SK-N-MC (cell line): ENCODE measurements at places on chromosomes 2 and 18.

DNA sequence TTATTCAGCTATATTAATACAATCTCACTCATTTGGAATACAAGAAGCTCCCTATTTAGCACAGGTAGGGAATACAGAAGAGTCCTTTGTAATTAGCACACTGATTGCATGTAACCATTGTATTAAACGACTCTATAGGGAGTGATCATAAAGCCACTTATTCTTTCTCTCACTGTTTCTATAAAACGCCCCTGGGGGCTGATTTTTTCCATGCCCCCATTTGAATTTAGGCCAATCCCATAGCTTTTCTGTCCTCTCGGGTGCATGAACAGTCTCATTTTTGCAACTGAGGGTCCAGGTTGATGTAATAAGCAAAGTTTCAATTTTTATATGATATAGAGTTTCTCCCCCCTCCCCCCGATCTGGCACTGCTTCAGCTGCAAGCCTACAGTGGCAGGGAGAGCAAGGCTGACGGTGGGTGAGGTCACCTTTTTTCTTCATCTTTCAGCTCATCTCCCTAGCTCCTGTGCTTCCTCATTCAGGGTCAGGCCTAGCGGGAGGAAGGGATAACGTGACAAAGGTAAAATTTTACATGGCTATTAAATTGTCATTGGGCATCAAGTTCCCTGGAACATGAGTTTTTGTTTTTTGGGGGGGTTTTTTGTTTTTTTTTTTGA lies 45.7 kb downstream of the GAD1 start:
- DNase-seq, result no peak

DNA sequence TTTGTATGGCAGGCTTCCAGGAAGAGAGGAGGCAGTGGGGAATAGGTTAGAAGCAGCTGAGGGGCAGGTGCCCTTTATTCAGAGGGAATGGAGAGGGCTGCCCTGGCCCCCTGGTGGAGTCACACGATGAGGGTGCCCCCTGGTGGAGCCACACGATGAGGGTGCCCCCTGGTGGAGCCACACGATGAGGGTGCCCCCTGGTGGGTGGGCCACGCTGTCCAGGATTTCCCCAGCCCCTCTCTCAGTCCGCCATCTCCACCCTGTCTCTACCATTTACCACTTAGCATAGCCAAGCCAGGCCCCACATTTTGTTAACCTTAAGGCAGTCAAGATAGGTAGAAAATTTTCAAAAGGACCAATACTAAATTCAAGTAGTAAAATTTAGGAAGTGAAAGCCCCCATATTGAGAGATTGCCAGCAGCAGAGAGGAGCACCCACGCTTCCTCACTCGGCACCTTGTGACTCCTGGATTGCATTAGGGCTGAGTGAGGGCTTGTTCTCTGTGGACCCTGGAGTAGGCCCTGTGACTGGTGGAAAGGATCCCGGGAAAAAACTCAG lies 10.4 kb upstream of the FAM228A start:
- DNase-seq, result no peak

DNA sequence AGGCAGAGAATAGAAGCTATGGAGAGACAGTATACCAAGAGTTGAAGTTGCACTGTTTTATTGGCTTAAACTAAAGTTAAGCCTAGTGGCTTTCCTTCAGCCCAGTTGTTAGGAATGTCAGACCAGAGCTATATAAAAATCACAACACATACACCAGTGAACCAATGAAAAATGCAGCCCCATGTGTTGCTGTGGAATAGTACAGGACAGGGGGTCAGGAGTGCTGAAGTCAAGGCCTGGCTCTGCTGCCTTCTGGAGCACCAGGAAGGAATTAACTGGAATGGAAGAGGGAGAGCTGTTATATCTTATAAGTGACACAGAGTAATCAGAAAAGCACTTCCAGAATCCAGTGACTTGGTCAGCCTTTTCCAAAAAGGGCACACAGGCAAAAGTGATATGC lies 58.9 kb downstream of the OSR1 start:
- DNase-seq, result no peak

DNA sequence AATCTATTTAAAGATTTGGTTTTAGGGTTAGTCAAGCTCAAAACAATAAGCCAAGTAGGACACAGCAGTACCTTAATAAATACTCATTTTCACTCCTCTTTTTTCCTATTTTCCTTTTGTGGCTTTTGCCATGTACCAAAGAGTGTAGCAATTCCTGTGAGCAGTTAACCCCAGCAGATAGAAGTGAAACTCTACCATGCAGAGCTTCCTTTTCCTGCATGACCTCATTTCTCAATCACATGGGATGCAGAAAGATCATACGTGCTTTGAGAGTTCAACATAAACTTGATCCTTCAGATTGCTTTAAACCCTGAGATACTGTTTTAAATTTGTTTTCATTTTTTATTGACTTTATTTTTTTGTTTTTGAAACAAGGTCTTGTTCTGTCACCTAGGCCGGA lies 99.1 kb upstream of the ARHGAP15 start:
- no peak for DNase-seq

GRCh38 chr2:219244789-219245147 lies 476 bp downstream of the GLB1L start:
- DNase-seq, result no peak

DNA sequence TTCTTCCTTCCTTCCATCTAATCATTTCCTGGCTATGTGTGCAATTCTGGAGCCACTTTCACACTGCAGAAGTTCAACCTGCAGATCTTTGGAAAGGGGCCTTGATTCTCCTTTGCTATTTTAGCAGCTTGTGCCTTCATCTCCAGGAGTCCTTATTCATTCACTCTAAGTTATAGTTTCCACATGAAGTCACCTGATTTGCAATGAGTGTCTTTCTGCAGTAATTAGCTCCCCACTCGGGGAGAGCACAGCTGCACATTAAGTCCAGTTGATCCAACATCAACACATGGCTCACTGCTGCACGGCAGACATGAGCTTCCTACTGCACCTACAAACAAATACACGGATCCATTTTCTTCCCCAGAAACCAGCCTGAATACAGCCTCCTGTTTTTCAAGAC lies 323.1 kb upstream of the TNP1 start:
- DNase-seq, result no peak

DNA sequence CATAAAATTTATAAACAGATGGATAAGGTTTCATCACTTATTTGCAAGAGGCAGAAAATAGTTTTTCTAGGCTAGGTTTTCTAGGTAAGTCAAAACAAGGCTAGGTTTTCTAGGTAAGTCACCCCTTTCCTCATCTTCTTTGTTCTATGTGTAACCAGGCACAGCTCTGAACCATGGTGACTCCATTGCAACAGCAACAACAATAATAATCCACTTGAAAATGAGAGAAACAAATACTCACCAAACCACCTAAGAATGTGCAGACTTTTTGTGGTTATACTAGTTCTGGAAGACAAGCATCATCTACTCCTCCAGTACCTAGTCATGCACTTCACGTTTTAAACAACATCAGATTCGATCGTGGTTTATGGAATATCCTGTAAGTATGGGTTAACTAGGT lies 237.4 kb upstream of the ACVR2A start:
- DNase-seq, result no peak

- no peak for DNase-seq
These were observed 217.6 kb upstream of the NRP2 start for GRCh38 chr2:205464681-205465080.

- no peak for DNase-seq
These were observed 618.0 kb upstream of the ZEB2 start for GRCh38 chr2:145137901-145138300.

- DNase-seq, result no peak
These were observed 250.7 kb downstream of the SATB2 start for GRCh38 chr2:199207011-199207410.

DNA sequence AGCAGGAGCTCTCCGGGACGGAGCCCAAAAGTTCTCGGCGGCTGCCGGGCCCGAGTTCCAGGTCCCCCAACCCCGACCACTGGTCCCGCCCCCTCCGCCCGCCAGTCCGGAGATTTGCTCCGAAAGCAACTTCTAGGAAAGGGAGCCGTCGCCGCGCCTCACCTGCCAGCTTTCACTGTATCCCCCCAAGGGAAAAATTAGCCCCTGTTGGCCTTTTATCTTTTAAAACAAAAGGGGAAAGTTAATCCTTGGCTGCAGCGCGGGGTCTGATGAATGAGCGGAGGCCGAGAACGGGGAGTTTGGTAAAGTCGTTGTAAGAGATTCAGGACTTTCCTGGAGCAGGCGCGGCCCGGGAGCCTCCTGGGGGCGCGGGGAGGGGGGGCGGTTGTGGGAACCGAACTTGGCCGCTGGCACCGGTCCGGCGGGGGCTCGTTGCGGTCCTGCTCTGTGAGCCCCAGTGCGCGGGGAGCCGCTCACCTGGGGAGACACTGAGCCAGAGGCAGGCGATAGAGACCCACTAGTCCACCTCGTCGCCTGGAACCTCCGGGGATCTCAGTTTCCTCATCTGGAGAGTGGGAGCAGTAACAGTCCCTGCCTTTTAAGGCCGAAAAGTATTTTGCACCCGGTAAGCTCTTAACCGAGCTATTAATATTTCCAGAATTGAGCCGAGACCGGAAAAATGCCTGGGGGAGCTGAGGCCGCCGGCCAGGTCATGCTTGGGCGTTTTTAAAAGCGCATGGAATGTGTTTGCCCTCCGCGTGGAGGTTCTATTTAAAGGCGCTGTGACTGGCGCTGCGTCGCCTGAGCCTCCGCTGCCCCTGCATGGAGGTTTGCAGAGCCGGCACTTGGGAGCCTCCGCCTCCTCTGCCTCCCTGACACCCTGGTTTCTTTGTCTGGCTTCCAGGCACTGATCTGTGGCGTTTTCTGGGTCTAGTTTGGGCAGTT lies 1.1 kb downstream of the EFHD1 start:
- no peak for DNase-seq

DNA sequence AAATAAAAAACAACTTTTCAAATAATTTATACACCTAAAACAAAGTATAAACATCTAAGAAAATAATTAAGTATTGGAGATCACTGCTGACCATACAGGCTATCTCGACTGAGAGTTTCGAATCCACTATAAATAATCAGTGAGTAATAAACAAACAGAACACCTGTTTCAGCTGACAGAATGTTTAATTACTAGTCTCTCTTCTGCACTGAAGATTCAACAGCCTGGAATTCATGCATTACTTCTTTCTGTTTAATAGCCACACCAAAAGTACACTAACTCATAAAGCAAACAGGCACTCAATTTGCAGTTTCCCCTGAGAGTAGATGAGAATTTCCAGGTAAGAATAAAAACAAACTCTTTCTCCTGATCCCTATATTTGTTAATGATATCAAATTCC lies 138.5 kb downstream of the RBMS1 start:
- DNase-seq, result no peak

DNA sequence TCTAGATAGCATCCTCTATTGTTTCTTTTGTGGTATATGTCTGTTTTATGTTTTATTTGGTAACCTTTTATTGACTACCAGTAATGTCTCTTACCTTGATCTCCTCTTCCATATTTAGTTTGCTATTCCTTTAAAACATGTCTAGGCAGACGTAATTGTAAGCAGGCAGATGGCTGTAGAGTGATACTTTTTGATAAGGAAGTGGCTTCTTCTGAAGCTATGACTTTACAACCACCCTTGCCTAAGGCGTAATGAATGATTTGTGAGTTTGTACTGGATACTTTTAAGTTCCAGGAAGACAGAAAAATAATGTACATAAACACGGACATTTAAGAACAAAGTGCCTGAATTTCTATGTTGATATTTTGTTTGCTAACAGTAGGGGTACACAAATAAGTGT lies 85.6 kb downstream of the ZNF804A start:
- DNase-seq, result no peak

DNA sequence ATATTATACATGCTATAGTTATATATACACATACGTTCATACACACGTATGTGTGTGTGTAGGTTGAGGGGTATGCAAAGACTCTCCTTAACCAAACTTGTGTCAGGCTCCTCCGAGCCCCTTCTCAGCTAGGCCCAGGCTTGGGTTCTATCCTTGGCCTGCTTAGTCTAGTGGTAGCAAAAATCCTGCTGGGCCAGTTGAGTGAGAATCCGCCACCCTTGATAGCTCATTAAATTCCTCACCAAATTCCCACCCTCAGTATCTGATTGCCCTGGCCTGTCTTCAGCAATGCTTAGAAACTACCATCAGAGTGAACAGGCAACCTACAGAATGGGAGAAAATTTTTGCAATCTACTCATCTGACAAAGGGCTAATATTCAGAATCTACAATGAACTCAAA lies 126.5 kb downstream of the TSN start:
- no peak for DNase-seq

- DNase-seq, result no peak
These were observed 206.0 kb downstream of the ZNF521 start for GRCh38 chr18:25145731-25146511.

DNA sequence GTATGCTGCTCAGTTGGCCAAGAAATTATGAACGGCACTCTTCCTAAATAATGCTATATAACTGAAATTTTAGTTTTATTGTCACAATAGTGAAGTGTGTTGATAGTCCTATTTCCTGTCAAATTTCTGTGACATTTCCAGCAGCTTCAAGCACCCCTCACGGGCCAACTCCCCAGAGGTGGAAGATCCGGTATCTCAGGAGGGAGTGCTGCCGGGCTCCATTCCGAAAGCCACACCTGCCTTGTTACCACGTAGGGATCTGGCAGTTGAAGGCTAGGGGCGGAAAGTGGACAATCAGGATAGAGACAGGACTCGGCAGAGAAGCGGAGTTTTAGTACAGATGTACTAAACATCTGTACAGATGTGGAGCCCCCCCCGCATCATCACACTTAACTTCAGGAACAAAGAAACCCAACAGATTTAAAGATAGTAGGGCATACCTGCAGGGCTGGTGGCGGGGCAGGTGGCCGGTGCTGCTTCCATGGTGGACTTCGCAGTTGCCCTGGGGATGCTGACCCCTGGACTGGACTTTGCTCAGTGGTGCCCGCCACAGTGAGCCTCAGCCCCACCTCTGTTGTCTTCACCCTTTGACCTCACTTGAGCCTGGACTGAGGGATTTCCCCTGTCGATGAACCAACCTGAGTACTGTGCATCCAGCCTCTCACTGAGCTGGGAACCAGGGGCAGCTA lies 22.3 kb downstream of the ASAP2 start:
- DNase-seq, result no peak

- no peak for DNase-seq
These were observed 114.2 kb downstream of the PTPRM start for GRCh38 chr18:7681298-7681697.

- DNase-seq, result no peak
These were observed 1130.1 kb upstream of the CELF4 start for GRCh38 chr18:38695559-38696280.

GRCh38 chr2:189022053-189022481 lies 47.9 kb downstream of the COL3A1 start:
- no peak for DNase-seq

- DNase-seq, result no peak
These were observed 100.3 kb upstream of the TWIST2 start for GRCh38 chr2:238747557-238747956.

- no peak for DNase-seq
These were observed 73.1 kb downstream of the RTN4 start for GRCh38 chr2:54977149-54977548.

GRCh38 chr2:2692599-2693389 lies 361.7 kb upstream of the MYT1L start:
- no peak for DNase-seq

DNA sequence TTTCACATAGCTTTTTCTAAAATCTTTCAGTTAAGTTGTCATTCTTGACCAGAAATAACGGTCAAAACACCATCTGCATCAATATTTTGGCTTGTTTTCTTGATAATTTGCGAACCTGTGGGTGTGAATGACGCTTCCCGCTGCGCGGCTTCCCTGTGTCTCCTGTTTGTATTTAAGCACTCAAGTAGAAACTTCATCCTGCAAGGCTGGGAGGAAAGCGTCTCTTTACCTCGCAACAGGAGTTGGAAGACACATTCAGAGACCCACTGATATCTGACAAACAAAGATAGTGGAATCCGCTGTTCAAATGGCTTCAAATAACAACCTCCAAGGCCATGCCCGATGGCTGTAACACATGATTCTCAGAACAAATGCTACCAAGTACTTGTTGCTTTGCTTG lies 704.9 kb downstream of the DCDC2C start:
- DNase-seq, result no peak

GRCh38 chr2:85926931-85927661 lies 38.3 kb upstream of the ST3GAL5 start:
- no peak for DNase-seq
